ENCODE measurements at places on chromosomes 2 and 18. TPM values are rescaled to one million over a fixed set of nuclear protein-coding genes. Genes with fewer than 3 reads are reported as not detected.

- no peak for DNase-seq
Observed at GRCh38 chr2:11073776-11074175, 81.5 kb upstream of the SLC66A3 start.

- no peak for DNase-seq
Observed at GRCh38 chr18:76441668-76442412, 53.2 kb downstream of the ZNF516 start.

DNA sequence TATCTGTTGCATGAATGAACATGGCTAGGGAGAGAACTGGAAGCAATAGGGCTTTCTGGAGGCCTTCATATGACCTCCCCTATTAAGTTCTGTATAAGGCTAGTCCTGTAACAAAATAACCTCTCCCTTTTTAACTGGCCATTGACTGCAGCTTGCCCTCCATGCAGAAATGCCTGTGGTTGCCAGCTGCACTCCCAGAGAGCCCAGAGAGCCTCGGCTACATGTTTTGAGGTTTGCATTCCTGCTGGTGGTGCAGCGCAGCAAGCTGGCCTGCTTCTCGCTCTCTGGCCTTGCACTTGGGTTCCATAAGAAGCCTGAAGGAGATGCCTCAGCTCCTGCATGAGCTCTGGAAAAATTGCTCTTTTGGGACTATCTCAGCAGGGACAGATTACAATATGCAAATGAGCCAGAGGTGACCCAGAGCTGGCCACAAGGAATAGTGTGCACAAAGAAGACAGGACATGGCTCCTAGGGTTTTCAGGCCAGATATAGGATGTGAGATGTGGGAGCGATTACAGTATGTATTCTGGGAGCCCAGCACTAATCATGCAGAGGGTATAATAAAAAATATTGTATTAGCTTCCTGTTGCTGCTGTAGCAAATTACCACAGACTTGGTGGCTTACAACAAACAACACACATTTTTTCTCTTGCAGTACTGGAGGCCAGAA, 186.7 kb downstream of the INSIG2 start:
- DNase-seq: no peak

DNA sequence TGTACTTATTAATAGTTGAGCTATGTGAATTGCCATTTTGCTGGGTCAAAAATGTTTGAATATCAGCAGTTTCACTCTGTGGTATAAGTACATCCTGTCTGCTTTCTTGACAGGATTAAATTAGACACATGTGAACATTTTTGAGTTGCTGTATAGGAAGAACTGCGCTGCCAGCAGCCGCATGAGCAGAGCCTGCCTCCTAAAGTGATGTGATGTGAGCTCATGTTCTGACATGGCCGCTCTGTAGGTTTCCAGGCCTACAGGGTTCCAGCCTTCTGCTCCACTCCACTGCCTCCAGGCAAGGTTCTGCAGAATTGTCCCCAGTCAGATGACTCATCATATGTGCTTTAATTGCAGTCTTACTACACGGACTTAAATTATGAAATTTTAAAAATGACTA, 119.7 kb upstream of the NFATC1 start:
- DNase-seq: no peak

DNA sequence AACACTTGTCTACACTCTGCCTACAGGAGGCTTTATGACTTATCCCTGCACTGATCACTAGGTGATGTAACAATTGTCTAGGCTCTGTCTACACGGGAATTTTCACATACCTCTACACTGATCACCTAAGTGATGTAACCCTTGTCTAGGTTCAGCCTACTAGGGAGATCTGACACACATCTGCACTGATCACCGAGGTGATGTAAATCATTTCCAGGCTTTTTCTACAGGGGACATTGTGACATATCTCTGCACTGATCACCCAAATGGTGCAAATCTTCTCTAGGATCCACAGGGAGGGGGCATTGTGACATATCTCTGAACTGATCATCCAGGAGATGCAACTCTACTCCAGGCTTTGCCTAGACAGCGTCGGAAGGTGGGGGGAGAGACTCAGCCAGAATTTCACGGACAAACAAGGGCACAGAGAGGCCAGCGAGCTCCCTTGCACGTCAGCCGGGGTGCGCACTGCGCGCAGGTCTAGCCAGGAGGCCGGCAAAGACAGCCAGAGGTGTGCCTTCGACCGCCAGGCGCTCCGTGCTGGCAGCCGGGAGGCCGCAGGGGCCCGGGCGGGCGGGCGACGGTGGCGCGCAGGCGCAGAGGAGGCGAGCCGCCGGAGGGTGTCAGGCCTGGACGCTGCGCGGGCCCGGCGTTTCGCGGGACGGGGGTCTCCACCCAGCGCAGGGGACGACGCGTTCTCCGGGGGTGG, 46.9 kb upstream of the USP14 start:
- DNase-seq: no peak

DNA sequence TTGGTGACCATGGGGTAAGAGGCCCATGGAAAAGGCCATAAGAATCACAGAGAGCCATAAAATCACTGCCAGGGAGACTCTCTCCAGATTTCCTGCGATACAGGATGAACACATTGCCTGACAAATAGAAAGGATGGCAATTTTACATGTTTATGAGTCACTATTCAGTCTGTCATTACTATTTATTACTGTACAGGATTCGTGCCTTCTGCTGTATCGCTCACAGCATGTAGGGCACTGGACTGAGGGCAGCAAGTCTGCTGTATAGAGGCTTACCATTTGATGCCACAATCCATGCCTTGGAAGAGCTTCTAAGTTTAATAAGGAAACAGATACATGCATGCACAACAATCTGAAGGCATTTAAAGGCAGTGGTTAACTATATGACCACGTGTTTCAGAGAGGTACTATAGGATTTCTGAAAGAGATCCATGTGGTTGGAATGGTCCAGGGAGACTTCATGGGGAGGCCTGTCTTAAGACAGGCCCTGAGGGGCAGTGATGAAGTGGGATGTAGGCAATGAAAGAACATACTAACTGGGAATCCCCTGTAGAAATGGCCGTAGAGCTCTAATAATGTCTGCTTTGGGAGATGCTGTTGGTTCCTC, 702.4 kb upstream of the RAB6C start:
- no peak for DNase-seq

- DNase-seq: no peak
Observed at GRCh38 chr2:102357937-102358336, 2.3 kb downstream of the IL18R1 start.

GRCh38 chr2:204152616-204153015, 216.1 kb downstream of the ICOS start:
- no peak for DNase-seq

- no peak for DNase-seq
Observed at GRCh38 chr2:107719836-107720235, 106.9 kb upstream of the RGPD4 start.

DNA sequence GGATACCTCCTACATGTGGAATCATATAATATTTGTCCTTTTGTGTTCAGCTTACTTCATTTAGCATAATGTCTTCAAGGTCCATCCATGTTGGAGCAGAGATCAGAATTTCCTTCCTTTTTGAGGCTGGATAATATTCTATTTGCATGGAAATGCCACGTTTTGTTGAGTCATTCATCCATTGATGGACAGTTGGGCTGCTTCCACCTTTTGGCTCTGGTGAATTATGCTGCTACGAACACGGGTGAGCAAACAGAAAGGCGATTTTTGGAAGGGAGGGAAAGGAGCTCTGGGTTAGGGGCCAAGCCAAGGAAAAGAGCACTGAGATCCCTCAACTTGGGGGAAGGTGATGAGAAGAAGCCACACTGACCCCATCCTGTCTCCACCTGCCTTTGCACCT, 260.5 kb downstream of the TNS1 start:
- no peak for DNase-seq

- no peak for DNase-seq
Observed at GRCh38 chr18:24112874-24113615, 25.8 kb upstream of the CABYR start.

- DNase-seq: no peak
Observed at GRCh38 chr2:111950236-111950635, 51.8 kb downstream of the MERTK start.

DNA sequence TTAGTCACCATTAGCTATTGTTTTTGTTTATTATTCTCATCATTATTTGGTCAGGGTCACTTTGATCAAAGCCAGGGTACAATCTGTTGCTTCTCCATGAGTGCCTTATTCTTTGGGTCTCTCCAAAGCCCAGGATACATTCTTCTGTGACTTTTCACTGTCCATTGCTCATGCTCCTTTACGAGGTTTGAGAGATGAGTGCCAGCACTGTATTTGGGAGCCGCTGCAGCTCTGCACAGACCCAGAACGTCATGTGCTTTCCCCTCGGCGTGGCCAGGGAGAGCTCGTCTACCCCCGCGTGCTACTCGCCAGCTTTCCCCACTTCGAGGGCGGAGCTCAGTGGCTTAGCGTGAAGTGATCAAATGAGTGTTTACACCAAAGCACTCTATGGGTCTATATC, 123.7 kb downstream of the COL6A3 start:
- DNase-seq: peak; percentile 92

- DNase-seq: no peak
Observed at GRCh38 chr2:20674309-20674965, 7.5 kb downstream of the GDF7 start.

DNA sequence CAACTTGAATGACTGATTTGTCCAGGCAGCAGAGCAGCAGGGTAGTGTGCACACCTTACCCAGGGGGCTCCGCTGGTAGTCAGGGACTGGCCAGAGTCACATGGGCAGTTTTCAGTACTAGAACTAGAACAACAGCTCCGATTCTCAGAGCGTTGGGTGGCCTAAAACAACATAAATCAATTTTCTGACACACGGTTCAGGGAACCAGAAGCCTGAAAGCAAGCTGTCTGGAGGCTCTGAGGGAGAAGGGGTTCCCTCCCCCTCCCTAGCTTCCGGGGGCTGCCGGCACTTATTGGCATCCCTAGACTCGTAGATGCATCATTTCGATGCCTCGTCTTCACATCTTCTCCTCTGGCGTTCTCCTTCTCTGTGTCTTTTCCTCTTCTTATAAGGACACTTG, 13.4 kb upstream of the ITGB6 start:
- no peak for DNase-seq

- DNase-seq: no peak
Observed at GRCh38 chr2:109479804-109480203, 134.0 kb downstream of the SEPTIN10 start.

GRCh38 chr18:9337873-9338272, 3.3 kb downstream of the TWSG1 start:
- DNase-seq: no peak

DNA sequence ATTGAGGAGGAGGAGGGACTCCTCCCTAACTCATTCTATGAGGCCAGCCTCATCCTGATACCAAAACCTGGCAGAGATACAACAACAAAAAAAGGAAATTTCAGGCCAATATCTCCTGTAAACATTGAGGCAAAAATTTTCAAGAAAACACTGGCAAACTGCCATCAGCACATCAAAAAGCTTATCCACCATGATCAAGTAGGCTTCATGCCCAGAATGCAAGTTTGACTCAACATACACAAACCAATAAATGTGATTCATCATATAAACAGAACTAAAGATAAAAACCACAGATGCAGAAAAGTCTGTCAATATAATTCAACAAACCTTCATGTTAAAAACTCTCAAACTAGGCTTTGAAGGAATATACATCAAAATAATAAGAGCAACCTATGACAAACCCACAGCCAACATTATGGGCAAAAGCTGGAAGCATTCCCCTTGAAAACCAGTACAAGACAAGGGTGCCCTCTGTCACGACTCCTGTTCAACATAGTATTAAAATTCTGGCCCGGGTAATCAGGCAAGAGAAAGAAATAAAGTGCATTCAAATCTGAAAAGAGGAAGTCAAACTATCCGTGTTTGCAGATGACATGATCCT, 1014.3 kb downstream of the CBLN2 start:
- DNase-seq: no peak

Gene IL36G
- total RNA-seq: 14.0 TPM

Gene UXS1
- total RNA-seq: 73.3 TPM

Gene NOSTRIN
- total RNA-seq: 38.2 TPM

Gene CCDC85A
- 2.7 TPM for total RNA-seq

Gene SLC40A1
- 20.4 TPM for total RNA-seq

Gene UGT1A3
- total RNA-seq: not detected

Gene KLHL29
- 17.1 TPM for total RNA-seq

Gene MAPRE3
- 34.5 TPM for total RNA-seq

Data from suprapubic skin (tissue), 4 donors.